Body of pancreas (tissue), 4 donors: ENCODE measurements at places on chromosomes 13 and 19. TPM values are rescaled to one million over a fixed set of nuclear protein-coding genes. Genes with fewer than 3 reads are reported as not detected.

DNA sequence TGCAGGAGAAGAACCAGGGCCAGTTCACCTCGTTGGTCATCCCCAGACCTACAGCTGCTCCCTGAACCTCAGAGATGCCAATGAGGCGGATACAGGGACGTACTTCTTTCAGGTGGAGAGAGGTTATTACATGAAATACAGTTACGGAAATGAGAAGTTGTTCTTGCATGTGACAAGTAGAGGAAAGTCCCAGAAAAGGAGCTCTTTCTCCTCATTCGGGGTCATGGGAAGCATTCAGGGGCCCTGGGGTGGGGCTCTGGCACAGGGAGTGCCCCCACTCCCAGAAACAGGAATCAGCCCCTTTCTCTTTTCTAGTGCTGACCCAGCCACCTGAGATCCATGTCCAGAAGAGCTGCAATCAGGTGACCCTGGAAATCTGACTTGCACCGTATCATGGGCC, 4.5 kb upstream of the SIGLEC9 start:
- H3K4me3 ChIP-seq: no peak overlapping the region
- no peaks in the 10 kb centered on the region for H3K4me1 ChIP-seq
- H3K36me3 ChIP-seq: no peaks in the 10 kb centered on the region
- no peak overlapping the region for H3K27ac ChIP-seq
- no peaks in the 10 kb centered on the region for H3K27me3 ChIP-seq

Gene A1BG
- 11.5 TPM for total RNA-seq

Gene ZNF69
- total RNA-seq: 13.2 TPM

Gene FGF9
- total RNA-seq: 1.3 TPM

- H3K4me3 ChIP-seq: no peak overlapping the region
- H3K27ac ChIP-seq: no peak overlapping the region
Observed at GRCh38 chr13:24274452-24275021, 34.8 kb upstream of the C1QTNF9 start.

- no peak overlapping the region for H3K4me3 ChIP-seq
- no peaks in the 10 kb centered on the region for H3K27me3 ChIP-seq
- H3K27ac ChIP-seq: no peak overlapping the region
- peaks cover 33% of the 10 kb centered on the region for H3K4me1 ChIP-seq
Observed at GRCh38 chr19:41870401-41870873, 6.6 kb upstream of the CD79A start.

DNA sequence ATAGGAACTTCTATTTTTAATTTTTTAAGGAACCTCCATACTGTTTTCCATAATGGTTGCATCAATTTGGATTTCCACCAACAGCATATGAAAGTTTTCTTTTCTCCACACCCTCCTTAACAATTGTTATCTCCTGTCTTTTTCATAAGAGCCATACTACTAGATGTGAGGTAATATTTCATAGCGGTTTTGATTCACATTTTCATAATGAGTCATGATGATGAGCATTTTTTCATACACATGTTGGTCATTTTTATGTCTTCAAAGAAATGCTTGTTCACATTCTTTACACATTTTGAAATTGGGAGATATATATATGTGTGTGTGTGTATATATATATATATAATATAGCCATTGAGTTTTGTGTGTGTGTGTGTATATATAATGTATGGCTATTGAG, 420.3 kb upstream of the PCDH9 start:
- no peaks in the 10 kb centered on the region for H3K4me1 ChIP-seq
- H3K27ac ChIP-seq: no peak overlapping the region
- H3K4me3 ChIP-seq: no peak overlapping the region
- H3K27me3 ChIP-seq: no peaks in the 10 kb centered on the region
- no peak for DNase-seq
- H3K36me3 ChIP-seq: no peaks in the 10 kb centered on the region

- no peak overlapping the region for H3K27ac ChIP-seq
- H3K4me3 ChIP-seq: no peak overlapping the region
- peaks cover 15% of the 10 kb centered on the region for H3K4me1 ChIP-seq
- DNase-seq: peak; percentile 70
- H3K27me3 ChIP-seq: no peaks in the 10 kb centered on the region
Observed at GRCh38 chr19:2266183-2266993, 10.2 kb upstream of the JSRP1 start.

DNA sequence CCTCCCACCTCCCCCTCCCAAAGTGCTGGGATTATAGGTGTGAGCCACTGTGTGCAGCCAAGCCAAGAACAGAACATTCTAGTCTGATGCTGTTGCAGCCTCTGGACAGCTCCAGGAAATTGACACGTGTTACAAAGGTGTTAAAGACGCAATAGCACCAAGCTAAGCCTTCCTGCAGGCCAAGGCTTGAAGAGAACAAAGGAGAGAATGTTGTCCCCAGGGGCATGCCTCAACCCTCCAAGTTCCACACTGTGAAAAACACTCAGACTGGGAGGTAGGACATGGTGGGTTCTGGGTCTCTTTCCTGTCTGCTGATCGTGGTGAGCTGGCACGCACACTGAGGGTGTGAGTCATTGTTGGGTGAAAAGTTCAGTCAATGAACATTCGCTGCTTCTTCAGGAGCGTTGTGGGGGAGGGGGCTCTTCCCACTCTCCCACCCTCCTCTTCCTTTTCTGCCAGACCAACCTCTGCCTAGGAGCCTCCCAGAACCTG, 5.3 kb upstream of the PTPRS start:
- no peaks in the 10 kb centered on the region for H3K27me3 ChIP-seq
- no peak overlapping the region for H3K27ac ChIP-seq
- no peak for DNase-seq
- H3K4me3 ChIP-seq: no peak overlapping the region
- no peaks in the 10 kb centered on the region for H3K36me3 ChIP-seq
- H3K4me1 ChIP-seq: peaks cover 1% of the 10 kb centered on the region

Gene JAK3
- 2.0 TPM for total RNA-seq

- peaks cover 15% of the 10 kb centered on the region for H3K4me1 ChIP-seq
- DNase-seq: no peak
- H3K27ac ChIP-seq: no peak overlapping the region
- H3K36me3 ChIP-seq: no peaks in the 10 kb centered on the region
- peaks cover 7% of the 10 kb centered on the region for H3K27me3 ChIP-seq
Observed at GRCh38 chr19:43461303-43461702, 4.1 kb downstream of the LYPD3 start.

Gene RYR1
- total RNA-seq: 0.33 TPM
